ENCODE measurements at places on chromosomes 6 and 20.

- no peak for DNase-seq
Observed at GRCh38 chr6:129500958-129501739, 208.8 kb downstream of the ARHGAP18 start.

- no peak for DNase-seq
Observed at GRCh38 chr6:84652356-84653026, 111.9 kb downstream of the TBX18 start.

DNA sequence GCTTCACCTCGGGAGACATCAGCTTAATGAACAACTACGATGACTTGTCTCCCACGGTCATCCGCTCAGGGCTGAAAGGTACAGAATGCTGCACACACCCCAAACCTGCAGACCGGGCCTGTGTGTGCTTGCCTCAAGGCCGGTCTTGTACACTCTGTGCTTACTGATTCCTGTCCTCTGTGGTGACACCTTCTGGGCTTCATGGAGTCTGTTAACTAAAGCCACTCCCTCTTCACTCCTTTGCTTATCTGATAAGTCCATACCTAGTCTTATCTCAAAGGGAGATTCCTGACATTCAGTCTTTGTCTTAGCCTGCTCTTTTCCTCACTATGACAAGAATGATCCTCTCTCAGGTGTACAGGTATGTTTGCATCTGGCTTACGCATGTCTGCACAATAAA, 107.7 kb upstream of the TMEM181 start:
- DNase-seq = no peak

- DNase-seq = no peak
Observed at GRCh38 chr6:4178737-4179333, 43.5 kb upstream of the ECI2 start.
